Cerebellar cortex (tissue), 1 donor: ENCODE measurements at places on chromosomes 13 and 19.

DNA sequence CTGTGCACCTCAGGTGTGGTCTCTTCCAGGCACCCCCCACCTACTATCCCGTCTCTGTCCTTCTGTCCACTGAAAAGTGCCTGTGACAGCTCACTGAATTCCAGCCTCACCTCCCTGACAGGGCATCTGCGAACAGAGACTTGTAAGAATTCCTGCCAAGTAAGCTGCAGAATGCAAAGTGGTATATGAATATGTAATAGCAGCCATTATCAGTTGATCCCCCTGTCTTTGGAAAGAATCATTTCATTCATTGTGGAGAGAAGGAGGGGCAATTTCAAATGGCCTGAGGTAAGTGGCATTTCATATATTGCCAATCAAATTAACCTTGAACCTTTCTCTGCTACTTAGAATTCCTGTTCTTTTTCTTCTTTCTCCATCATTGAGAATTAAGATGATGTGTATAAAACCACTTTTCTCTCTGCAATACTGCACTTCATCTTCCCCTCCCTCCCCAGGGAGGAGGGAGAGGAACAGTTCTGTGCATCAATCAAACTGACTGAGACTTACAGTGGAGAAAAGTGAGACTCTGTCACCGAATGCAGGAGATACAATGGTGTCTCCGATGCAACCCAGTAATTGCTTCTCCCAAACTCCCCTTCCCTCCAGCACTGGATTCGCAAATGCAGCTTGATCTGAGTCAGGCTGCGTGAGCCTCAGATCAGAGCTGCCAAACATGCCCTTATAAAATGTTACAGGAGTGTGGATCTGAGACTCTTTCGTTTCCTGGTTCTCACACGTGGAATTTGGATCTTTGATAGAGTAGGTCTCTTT lies 91.7 kb downstream of the SLC10A2 start:
- no peak for DNase-seq

- no peak for DNase-seq
Measured at GRCh38 chr19:18895824-18896341, at the start of gene CERS1. Gene CERS1, minus strand, starts transcription at chr19:18896158. Its CDS starts 86 bp downstream, at chr19:18896072.

GRCh38 chr19:49538643-49539042 lies 10.8 kb downstream of the RCN3 start:
- DNase-seq = no peak

GRCh38 chr13:98772794-98773452 lies 20.5 kb upstream of the SLC15A1 start:
- DNase-seq = no peak

DNA sequence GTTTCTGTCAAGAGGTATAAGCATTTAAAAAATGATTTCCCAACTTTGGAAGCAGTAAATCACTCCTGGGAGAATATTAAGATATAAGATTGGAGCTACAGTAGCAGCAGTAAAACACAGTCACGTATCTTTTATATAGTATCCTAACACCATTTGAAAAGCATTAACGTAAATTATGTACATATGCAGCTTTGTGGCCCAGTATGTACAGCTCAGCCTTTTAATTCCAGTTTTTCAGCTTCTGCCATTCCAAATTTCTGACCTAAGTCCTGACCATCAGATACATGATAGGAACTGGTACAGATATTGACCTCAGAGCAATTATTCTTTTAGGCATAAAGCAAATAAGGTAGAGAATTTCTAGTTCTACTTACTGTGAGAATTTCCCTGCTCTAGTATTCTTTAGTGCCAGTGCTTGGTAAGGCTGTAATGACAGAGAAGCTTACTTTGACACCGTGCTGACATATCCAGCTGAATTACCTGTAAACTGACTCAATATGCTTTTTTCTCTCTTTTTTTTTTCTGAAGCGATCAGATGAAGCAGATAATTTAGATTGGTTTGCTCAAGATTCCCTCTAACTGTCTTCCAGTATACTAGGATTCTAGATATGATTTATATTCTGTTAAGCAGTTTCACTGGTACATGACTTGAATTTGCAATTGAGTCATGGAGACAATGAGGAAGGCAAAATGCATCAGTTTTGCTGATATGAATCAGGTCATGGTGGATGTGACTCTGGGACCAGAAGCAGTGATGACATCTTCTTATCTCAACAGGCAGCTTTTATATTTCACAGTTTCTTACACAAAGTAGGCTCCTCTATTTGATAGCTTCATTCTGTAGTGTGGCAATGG lies 703.6 kb downstream of the SLITRK6 start:
- DNase-seq = no peak

- DNase-seq = no peak
Measured at GRCh38 chr13:45917019-45917418, 65.5 kb upstream of the SIAH3 start.

DNA sequence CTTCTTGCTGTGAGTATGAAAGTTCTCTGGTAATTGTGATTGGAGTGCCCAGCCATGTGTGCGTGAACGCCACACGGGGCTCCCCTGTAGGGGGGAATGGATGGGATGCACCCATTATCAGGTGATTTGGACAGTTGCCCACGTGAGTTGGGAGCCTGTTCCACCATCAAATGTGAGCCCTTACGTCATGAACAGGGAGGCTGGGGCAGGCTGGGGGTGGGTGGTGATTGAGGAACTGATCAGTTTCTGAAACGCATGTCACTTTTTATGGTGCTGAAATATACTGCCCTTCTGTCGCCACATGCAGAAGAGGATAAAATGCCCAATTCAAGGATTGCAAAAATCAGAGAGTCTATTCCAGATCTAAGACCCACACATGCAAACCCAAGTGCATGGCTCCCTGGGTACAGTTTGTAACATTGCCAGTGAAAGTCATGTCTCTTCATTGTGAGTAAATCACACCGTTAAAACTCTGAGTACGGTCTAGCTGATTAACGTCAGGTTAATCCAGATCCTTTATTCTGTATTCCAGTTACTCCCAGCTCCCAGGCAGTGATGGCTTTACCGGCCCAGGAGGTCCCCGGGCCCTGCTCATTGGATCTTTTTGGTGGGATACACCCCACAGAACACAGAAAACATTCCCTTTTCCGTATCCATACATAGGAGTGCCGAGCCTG lies 90.2 kb downstream of the RAB20 start:
- no peak for DNase-seq

DNA sequence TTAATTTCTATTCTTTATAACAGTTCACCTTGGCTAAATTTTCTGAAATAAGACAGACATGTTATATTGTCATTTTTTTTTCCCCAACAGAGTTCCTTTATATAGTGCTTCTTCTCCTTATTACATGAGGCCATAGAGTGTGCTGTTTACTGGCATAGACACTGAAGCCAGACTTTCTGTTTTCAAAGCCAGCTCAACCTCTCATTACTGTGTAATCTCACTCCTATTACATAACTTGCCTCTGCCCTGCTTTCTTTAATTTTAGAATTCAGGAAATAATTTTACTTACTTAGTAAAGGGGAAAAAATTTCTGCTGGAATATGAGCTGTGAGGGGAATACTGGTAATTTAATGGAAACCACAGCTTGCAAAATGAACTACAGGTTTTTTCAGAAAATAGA lies 1380.4 kb downstream of the SLITRK1 start:
- no peak for DNase-seq
